Prostate gland (tissue), 2 donors: ENCODE measurements at places on chromosomes 4 and X. TPM values are rescaled to one million over a fixed set of nuclear protein-coding genes. Genes with fewer than 3 reads are reported as not detected.
A peak's percentile ranks its signal among the peaks of the same experiment; 100 is the strongest.

LRIT3 gene
- 0.11 TPM for total RNA-seq

FAM47C gene
- total RNA-seq: not detected

ENOX2 gene
- total RNA-seq: 21.6 TPM

LDB2 gene
- 6.0 TPM for total RNA-seq

FAM114A1 gene
- total RNA-seq: 117 TPM

MAOB gene
- 15.6 TPM for total RNA-seq

GRCh38 chr4:113057891-113058290 is 8.4 kb downstream of the ANK2 start:
- DNase-seq: no peak
- no peak overlapping the region for H3K27ac ChIP-seq
- H3K27me3 ChIP-seq: no peaks in the 10 kb centered on the region
- H3K4me1 ChIP-seq: no peaks in the 10 kb centered on the region

- DNase-seq: no peak
- H3K4me1 ChIP-seq: no peaks in the 10 kb centered on the region
- H3K4me3 ChIP-seq: no peak overlapping the region
- H3K36me3 ChIP-seq: no peaks in the 10 kb centered on the region
- H3K27me3 ChIP-seq: no peaks in the 10 kb centered on the region
- no peak overlapping the region for H3K27ac ChIP-seq
These were observed 34.5 kb downstream of the MAGEA10 start for GRCh38 chrX:152103866-152104265.

- no peak overlapping the region for H3K4me3 ChIP-seq
- DNase-seq: no peak
- H3K36me3 ChIP-seq: no peaks in the 10 kb centered on the region
- no peak overlapping the region for H3K27ac ChIP-seq
- H3K27me3 ChIP-seq: no peaks in the 10 kb centered on the region
These were observed 930 bp upstream of the SLITRK4 start for GRCh38 chrX:143636831-143637230.

- no peak overlapping the region for H3K27ac ChIP-seq
- H3K4me3 ChIP-seq: no peak overlapping the region
- no peaks in the 10 kb centered on the region for H3K36me3 ChIP-seq
- DNase-seq: peak; percentile 73
- no peaks in the 10 kb centered on the region for H3K27me3 ChIP-seq
These were observed 459.7 kb downstream of the IL15 start for GRCh38 chr4:142095886-142096605.

- H3K4me1 ChIP-seq: no peaks in the 10 kb centered on the region
- no peaks in the 10 kb centered on the region for H3K36me3 ChIP-seq
- H3K4me3 ChIP-seq: no peak overlapping the region
- no peaks in the 10 kb centered on the region for H3K27me3 ChIP-seq
These were observed 308.6 kb downstream of the FAM47B start for GRCh38 chrX:35251226-35251625.

DNA sequence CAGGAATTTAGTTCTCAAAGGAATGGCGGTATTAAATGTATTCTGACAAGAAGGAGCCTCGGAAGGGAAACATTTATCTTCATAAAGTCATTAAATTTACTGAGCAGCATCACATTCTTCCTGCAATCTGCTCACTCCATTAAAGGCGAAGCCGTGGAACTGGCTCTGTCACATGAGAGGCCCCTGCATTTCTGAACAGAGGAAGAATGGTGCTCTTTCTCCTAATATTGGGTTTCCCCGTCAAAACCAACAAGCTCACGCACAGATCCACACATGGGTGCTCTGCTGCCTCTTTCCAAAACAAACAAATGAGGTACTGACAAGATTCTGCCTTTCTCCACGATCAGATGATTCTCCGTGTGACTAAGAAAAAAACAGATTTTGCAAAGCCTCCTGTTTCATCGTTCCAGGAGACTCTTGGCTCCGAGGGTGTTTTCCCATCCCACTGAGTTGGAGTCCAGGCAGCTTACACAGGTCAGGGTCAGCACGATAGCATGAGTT is 191.2 kb downstream of the IDS start:
- H3K27ac ChIP-seq: no peak overlapping the region
- no peaks in the 10 kb centered on the region for H3K36me3 ChIP-seq
- no peaks in the 10 kb centered on the region for H3K27me3 ChIP-seq
- no peak overlapping the region for H3K4me3 ChIP-seq
- no peaks in the 10 kb centered on the region for H3K4me1 ChIP-seq

GRCh38 chrX:24774650-24775049 is 80.9 kb downstream of the POLA1 start:
- H3K4me3 ChIP-seq: no peak overlapping the region
- H3K27me3 ChIP-seq: no peaks in the 10 kb centered on the region
- H3K27ac ChIP-seq: no peak overlapping the region

- no peaks in the 10 kb centered on the region for H3K27me3 ChIP-seq
- H3K36me3 ChIP-seq: no peaks in the 10 kb centered on the region
- no peak overlapping the region for H3K4me3 ChIP-seq
- H3K4me1 ChIP-seq: peaks cover 8% of the 10 kb centered on the region
These were observed 112.5 kb downstream of the PDLIM5 start for GRCh38 chr4:94564252-94564651.

DNA sequence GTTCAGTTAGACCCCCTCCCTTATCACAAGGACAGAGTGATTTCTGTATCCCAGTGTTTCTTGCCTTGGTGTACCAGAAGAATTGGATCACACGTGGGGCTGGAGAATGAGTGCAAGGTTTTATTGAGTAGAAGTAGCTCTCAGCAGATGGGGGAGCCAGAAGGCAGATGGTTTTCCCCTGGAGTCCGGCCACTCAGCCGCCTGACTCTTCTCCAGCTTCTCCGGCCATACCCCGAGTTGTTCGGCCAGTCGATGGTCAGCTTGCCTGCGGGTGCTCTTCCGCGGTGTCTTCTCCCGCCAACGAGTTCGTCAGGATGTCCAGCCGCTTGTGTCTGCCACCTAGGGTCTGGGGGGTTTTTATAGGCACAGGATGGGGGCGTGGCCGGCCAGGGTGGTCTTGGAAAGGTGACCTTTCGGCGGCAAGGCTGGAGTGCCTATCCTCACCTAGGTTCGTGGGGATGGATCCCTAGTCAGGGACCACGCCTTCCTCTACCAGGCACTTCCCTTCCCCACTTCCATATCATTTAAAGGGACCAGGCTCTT is 14.5 kb downstream of the GAB1 start:
- no peaks in the 10 kb centered on the region for H3K4me1 ChIP-seq
- H3K4me3 ChIP-seq: no peak overlapping the region
- DNase-seq: no peak
- no peaks in the 10 kb centered on the region for H3K36me3 ChIP-seq
- H3K27ac ChIP-seq: no peak overlapping the region

- H3K27me3 ChIP-seq: no peaks in the 10 kb centered on the region
- H3K27ac ChIP-seq: no peak overlapping the region
- H3K4me1 ChIP-seq: no peaks in the 10 kb centered on the region
- no peaks in the 10 kb centered on the region for H3K36me3 ChIP-seq
- DNase-seq: no peak
These were observed 111.1 kb upstream of the TLL1 start for GRCh38 chr4:165761963-165762362.

- no peak overlapping the region for H3K27ac ChIP-seq
- no peaks in the 10 kb centered on the region for H3K36me3 ChIP-seq
- no peaks in the 10 kb centered on the region for H3K4me1 ChIP-seq
- no peaks in the 10 kb centered on the region for H3K27me3 ChIP-seq
- DNase-seq: no peak
These were observed 46.7 kb downstream of the ARL9 start for GRCh38 chr4:56552273-56552672.

- no peaks in the 10 kb centered on the region for H3K4me1 ChIP-seq
- no peak overlapping the region for H3K4me3 ChIP-seq
- no peak for DNase-seq
- H3K27ac ChIP-seq: peak overlapping the region; percentile 37
- H3K27me3 ChIP-seq: no peaks in the 10 kb centered on the region
These were observed 8.1 kb downstream of the HADH start for GRCh38 chr4:107997794-107998193.

GRCh38 chr4:142064181-142064580 is 427.8 kb downstream of the IL15 start:
- H3K36me3 ChIP-seq: no peaks in the 10 kb centered on the region
- H3K4me3 ChIP-seq: no peak overlapping the region
- no peak for DNase-seq

GRCh38 chr4:10659251-10659650 is 25.3 kb downstream of the CLNK start:
- no peaks in the 10 kb centered on the region for H3K36me3 ChIP-seq
- no peak overlapping the region for H3K4me3 ChIP-seq
- H3K27me3 ChIP-seq: no peaks in the 10 kb centered on the region
- H3K27ac ChIP-seq: no peak overlapping the region
- no peak for DNase-seq

- H3K4me1 ChIP-seq: no peaks in the 10 kb centered on the region
- DNase-seq: no peak
- no peaks in the 10 kb centered on the region for H3K27me3 ChIP-seq
These were observed 17.6 kb upstream of the WFS1 start for GRCh38 chr4:6252051-6252450.

DNA sequence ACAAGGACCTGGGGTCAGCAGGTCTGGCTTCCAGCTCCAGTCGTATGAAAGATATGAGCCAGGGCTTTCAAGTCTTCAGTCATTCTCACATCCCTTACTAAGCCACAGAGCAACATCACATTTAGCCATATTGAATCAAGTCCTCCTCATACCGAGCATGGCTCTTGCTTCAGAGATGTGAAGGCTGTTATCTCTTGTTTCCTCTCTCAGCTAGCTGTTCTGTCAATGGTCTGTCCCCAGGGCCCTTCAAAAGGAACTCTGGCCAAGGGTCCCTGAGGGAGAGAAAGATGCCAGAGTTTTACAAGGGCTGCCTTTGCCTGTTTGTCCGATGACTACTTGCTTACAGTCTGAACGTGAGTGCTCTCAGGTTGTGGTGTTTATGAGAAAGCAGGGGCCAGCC is 30.5 kb downstream of the DOCK11 start:
- no peak overlapping the region for H3K27ac ChIP-seq
- no peaks in the 10 kb centered on the region for H3K36me3 ChIP-seq
- no peak overlapping the region for H3K4me3 ChIP-seq
- no peak for DNase-seq

DNA sequence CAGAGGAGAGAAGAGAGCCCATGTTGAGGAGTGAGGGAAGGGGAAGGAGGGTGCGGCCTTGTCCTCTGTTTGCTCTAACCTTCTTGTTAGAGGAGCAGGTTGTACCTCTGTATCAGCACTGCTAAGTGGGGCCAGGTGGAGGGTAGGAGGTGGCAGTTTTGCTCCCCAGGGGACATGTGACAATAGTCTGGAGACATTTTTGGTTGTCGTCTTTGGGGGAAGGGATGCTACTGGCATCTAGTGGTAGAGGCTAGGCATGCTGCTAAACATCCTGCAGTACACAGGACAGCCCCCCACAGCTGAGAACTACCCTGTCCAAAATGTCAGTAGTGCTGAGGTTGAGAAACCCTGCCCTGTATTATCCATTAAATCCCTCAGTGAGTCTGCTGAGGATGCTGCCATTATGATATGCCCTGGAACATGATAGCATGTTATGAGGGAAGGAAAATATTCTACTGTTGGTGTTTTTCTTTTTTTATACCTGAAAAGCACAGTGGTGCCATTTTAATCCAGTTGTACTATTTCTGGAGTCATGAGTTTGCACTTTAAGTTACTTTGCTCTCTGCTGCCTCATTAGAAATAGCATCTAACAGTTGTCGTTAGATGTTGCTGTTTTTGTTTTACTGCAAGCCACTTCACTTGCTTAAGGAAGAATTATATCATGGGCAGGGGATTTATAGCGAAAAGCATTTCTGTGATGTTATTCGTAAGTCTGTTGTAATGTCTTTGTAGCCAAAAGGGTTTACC is 90.6 kb downstream of the LRP2BP start:
- H3K4me1 ChIP-seq: no peaks in the 10 kb centered on the region
- no peak for DNase-seq
- H3K4me3 ChIP-seq: no peak overlapping the region
- no peak overlapping the region for H3K27ac ChIP-seq

DNA sequence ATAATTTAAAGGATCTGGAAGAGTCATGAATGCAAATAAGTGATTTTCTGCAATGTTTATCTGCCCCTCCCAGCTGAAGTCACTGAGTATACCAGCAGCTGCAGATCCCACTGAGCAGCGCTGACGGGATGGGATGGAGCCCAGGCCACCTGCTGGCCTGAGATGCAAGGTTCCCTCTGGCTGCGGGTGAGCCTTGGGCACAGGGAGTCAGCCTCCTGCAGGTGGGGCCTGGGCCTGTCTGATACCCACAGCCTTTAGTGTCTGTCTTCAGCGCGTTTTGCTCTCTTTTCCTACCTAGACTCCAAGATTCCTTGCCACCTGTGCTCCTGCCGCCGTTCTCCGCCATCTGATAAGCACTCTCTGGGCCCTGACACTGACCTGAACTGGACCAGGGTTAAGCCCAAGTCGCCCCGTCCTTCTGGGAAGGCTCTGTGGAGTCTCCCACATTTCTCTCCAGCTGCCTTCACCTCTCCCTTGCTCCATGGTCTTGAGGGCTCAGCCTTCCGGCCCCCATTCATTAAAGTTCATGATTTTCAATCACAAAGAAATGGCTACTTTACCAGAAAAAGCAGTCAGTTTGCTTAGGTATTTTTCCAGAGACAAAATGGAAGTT is 223.1 kb upstream of the FAT1 start:
- no peak overlapping the region for H3K4me3 ChIP-seq
- H3K27me3 ChIP-seq: no peaks in the 10 kb centered on the region
- H3K36me3 ChIP-seq: no peaks in the 10 kb centered on the region
- no peak overlapping the region for H3K27ac ChIP-seq
- H3K4me1 ChIP-seq: no peaks in the 10 kb centered on the region

DNA sequence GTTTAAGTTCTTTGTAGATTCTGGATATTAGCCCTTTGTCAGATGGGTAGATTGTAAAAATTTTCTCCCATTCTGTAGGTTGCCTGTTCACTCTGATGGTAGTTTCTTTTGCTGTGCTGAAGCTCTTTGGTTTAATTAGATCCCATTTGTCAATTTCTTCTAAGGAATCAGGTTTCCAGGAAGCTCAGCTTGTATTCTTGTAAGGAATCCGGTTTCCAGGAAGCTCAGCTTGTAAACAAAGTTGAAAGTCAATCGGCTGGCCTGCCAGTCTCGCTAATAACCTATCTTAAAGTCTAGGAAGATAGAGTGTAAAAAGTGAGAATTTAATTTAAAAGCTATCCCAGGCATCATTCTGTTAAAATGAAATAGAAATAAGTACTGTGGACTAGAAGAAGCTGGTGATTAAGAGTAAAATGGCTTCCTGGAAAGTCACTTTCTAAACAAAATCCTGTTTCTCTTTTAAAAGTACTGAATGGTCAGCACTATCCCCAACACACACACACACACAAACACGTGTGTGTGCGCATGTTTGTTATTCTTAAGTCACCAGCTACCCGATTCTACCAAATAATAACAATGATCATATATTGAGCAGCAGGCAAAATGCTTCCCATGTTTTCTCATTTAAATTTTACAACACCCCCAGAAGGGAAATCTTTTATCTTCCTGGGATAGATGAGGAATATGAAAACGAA is 171.7 kb downstream of the PAPSS1 start:
- no peak overlapping the region for H3K27ac ChIP-seq
- no peaks in the 10 kb centered on the region for H3K27me3 ChIP-seq
- no peaks in the 10 kb centered on the region for H3K36me3 ChIP-seq

- H3K27ac ChIP-seq: no peak overlapping the region
- no peaks in the 10 kb centered on the region for H3K27me3 ChIP-seq
- DNase-seq: no peak
- no peak overlapping the region for H3K4me3 ChIP-seq
These were observed 516.1 kb upstream of the MAGEB2 start for GRCh38 chrX:29699239-29699638.
